Stimulated activated CD4-positive, alpha-beta T cell treated with anti-CD3 and anti-CD28 coated beads, Interleukin-4, amount 100 ng/mL, for 24 hours (primary cell): ENCODE measurements at places on chromosomes 13 and 19.

DNA sequence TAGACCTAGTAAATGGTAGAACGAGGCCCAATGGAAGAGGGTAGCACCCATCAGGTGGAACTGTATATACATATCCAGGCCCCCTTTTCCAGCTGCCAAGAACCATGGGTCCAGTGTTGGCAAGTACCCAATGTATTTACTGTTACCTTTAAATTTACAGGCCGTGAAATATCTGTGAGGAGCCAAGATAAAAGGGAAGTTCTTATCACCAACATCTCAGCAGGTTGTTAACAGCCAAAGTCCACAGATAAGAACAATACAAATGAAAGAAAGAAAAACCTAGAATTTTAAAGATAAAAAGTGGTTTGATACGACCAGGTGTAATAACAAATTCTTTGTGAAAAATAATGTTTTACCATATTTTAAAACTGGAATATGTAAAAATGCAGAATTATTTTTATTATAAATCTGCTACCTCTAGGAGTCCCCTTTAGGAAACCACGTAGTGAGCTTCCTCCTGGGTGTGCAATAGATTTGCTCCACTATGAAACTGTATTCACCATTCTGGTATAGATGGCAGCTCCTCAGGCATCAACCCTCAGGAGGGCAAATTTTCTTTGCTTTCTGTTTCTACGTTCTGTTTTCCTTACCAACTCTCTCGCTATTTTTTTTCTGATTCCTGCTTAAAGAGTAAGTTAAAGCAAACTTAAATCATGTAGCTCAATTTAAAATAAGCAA is 292.2 kb upstream of the SLC10A2 start:
- no peak for DNase-seq

- DNase-seq = no peak
Measured at GRCh38 chr19:36401475-36401874, 17.0 kb downstream of the ZFP82 start.

DNA sequence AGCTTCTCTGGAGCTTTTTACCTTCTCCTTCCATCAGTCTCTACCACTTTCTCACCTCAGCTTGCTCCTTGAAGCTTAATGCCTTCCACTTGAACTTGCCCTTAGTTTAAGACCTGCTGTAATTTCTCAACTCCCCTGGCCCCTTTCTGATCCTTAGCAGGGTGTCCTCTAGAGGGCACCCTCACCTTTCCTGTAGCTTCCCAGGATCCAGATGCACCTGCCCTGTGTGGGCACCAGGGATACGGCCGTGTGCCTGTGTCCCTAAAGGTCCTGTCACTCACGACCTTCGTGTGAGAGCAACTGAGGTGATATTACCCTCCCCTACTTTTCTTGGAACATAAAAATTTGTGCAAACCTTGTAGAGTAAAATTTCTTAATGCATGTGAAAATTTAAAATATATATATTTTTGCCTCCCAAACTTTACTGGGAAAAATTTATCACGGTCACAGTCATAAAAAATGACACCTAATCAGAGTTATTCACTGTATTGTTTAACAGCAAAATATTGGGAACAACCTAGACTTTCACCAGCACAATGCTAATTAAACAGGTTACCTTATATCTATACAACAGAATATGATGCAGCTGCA is 46.4 kb downstream of the PSG3 start:
- DNase-seq = no peak

GRCh38 chr13:22665506-22665905 is 515.3 kb upstream of the SGCG start:
- DNase-seq = no peak

GRCh38 chr13:26007261-26008125 is 44.3 kb downstream of the SHISA2 start:
- no peak for DNase-seq

GRCh38 chr13:112887557-112887991 is 81.4 kb upstream of the MCF2L start:
- DNase-seq = no peak

GRCh38 chr19:17352608-17353280 is 15.4 kb downstream of the GTPBP3 start:
- no peak for DNase-seq

- no peak for DNase-seq
Measured at GRCh38 chr13:113449693-113450347, 3.5 kb downstream of the ADPRHL1 start.

DNA sequence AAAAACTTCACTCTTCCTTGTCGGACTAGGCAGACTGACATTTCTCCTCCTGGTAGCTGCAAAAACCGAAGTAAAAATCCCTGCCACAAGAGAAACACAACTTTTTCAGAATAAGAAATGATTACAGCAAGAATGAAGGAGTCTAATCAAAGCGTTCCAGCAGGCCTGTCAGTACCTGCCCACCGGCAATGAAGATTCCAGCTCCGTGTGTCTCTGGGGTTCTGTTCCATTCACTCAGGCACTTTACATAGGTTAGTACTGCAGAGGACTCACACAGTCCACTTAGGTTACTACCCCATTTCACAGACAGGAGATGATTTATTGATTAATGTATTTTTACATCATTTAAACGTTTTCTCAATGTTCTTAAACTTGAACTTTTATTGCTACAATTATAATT is 275.5 kb downstream of the NHLRC3 start:
- no peak for DNase-seq

DNA sequence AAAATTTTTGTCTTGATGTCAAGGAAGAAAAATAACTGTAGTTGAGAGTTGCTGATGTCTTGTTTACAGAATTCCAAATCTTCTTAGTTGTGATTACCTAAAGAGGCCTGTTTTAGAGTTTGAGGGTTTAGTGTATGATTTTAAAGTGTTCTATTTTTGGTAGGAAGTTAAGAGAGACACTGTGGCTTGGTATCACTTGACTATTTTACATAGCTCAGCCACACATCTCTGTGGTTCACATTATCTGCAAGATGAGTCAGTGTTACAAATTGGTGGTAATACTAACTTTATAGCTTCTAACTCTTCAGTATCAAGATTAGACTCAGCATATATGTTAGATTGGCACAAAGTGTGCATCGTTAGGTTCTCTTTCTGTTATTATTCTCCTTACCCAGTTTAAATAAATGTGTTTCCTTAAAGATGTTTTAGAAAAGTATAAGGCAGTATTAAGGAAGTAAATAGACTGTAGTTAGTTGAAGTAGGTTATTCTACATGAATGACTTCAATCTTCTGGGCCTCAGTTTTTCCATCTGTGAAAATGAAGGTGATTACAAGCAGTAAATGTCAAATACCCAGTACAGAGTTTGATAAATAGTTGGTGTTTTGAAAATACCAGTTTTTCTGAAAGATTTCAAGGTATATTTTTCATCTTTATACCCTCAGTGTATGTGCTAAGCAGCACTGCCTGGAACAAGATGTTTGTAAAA is 33.4 kb downstream of the COG6 start:
- no peak for DNase-seq

- no peak for DNase-seq
Measured at GRCh38 chr13:32205431-32206096, 109.6 kb downstream of the ZAR1L start.

- DNase-seq = no peak
Measured at GRCh38 chr13:24450530-24450929, 62.0 kb downstream of the PARP4 start.

DNA sequence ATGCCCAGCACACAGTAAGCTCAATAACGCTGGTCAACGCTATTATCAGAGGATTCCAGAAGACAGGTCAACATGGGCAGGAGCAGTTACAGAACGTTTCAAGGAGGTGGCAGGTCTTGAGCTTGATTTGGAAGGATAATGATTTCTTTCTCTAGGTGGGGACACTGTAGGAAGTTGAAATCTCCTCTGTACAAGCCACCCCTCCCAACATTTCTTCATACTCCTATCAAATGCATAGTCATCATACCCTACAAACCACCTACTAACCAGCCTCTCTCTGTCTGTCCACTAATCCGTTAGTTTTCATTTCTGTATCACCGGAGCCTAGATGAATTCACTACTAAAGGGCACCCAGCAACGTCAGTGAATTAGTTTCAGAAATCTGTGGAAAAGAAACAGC is 1.3 kb downstream of the ATP7B start:
- no peak for DNase-seq

DNA sequence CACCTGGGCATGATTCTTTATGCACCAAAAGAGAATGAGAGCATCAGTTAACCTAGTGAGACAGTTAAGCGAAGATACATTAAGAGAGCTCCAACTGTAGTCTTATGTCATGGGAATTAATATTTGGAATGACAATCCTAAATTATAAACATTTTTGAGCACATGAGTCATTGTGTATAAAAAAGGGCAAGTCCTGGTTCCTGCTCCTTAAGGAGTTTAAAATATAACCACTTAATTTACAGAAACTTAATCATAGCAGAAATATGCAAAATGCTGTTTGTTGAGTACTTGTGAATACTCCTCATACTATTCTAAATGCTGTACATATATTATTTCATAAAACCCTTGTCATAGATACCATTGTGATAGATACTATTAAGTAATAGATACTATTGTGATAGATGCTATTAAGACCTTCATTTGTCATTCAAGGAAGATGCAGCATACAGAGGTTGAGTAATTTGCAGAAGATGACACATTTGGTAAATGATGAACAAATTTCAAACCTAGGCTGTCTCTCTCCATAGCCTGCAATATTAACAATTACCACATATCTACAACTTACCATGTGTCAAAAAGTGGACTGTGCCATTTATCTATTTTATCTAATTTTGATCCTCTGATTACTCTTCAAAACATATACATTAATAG is 301.0 kb downstream of the TBC1D4 start:
- no peak for DNase-seq

- no peak for DNase-seq
Measured at GRCh38 chr19:33462112-33462791, 59.3 kb downstream of the PEPD start.

DNA sequence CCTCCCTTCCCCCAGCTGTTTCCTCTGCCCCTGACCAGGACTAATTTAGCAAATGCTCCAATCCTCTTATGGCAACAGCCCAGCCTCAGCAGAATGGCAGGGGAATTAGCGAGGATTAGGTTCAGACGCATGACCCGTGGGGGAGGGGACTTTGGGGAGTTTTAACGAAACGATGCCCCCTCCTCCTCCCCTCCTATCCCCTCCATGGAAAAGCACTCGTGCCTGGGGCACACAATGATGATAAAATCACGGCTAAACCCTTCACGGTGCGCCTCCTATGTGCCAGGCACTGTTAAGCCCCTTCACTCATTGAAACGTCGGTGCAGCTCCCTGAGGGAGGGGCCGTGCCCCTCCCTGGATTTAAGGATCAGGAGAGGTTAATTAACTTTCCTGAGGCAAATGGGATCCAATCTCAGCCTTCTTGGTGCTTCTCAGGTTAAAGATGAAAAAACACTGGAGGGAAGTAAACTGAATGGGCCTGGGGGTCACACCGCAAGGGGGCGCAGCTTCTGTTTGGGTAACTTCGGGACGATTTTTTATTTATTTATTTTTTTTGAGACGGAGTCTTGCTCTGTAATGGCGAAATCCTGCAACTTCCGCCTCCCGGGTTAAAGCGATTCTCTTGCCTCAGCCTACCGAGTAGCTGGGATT is 10.1 kb upstream of the TPRX2 start:
- DNase-seq = peak; percentile 19

GRCh38 chr19:54795758-54796157 is 7.7 kb upstream of the KIR2DL4 start:
- DNase-seq = no peak

- no peak for DNase-seq
Measured at GRCh38 chr19:18304208-18304457, 18.7 kb downstream of the LSM4 start.
